ELR (cell line): ENCODE measurements at places on chromosomes 3 and 15.
A peak's percentile ranks its signal among the peaks of the same experiment; 100 is the strongest.

GRCh38 chr15:45326280-45326679 is 52.1 kb downstream of the GATM start:
- no peak for DNase-seq

- DNase-seq: no peak
These were observed 155.4 kb upstream of the GOLGA6L4 start for GRCh38 chr15:84079885-84080777.

- peak; percentile 60 for DNase-seq
These were observed 10.9 kb upstream of the CRYBG3 start for GRCh38 chr3:97810779-97811390.

DNA sequence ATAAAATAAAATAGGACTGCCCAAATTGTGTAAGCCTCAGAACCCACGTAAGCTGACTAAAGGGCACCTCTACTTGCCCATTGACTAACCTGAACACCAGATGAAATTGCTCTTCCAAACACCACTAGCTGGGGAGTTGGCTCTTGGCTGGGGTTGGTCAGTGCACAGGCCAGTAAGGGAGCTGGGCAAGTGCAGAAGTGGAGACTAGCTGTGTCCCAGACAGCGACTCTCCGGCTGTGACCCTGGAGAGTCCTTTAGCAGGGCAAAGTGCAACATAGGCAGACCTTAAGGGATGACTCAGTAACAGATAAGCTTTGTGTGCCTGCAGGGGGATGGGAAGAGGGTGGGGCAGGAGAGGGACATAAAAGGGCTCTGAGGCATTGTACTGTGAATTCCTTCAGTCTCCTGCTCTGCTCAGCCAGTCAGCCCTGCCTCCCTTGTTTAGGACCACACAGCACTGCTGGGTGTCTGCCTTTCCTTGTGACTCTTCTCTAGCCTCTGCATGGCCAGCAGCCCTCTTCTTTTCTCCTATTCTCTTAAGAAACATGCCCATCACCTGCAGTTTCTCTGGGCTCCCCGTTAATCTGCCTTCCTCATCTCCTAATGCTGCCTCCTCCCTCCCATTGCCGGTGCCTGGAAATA is 13.2 kb downstream of the NR1I2 start:
- peak; percentile 40 for DNase-seq

DNA sequence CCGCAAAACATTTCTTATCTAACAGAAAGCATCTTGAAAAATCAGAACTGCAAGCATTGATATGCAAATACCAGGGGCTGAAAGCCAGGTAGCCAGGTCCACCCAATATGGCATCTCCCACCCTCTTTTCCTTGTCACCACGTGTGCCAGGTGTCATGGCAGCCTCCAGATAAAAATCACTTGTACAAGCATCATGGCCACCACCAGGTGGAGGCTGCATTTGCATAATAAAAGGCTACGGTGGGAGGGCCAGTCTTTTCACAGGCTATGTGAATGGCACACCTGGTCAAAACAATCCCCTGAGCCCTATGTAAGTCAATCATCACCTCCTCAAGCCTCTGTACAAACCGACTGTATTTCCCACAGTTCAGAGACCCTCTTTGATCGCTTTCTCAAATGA is 1233.1 kb upstream of the ALCAM start:
- peak; percentile 38 for DNase-seq

GRCh38 chr15:68433551-68433950 is 1.6 kb upstream of the ITGA11 start:
- DNase-seq: no peak

DNA sequence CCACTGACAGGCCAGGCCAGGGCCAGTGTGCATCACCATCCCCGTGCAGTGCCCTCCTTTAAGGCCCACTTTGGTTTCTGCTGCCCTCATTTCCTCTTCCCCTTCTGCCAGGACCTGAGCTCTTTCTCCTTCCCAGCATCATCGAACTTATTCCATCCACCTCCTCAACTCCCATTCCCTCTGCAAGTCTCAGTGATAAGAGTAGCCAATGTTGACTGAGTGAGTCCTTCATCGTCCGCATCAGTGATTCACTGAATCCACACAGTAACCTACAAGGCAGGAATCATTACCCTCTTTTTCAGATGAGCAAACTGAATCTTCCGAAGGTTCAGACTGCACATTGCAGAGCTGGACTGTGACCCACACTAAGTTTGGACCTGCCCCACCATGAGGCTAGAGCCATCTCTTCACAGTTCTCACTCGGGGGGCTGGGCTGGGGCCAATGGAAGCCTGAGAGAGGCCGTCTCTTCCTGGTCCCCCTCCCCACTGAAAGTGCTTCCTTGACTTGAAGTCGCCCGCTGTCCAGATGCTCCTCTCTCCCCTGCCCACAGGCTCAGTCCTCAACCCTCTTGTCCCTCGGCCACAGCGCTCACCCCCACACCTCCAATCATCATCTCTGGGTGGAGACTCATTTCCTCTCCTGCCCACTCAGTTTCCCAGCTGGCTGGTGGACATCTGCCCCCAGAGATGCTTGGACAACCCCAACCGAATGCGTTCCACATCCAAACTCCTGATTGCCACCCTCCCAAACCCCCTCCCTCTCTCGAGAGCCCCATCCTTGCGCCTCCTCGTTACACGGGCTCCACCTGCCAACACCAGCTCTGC is 15.2 kb upstream of the ANPEP start:
- DNase-seq: no peak

- no peak for DNase-seq
These were observed 87.3 kb upstream of the OSTN start for GRCh38 chr3:191111722-191112121.
